ENCODE measurements at places on chromosomes 16 and 17.

GRCh38 chr16:79891458-79891857, 290.9 kb upstream of the MAF start:
- no peak for DNase-seq

DNA sequence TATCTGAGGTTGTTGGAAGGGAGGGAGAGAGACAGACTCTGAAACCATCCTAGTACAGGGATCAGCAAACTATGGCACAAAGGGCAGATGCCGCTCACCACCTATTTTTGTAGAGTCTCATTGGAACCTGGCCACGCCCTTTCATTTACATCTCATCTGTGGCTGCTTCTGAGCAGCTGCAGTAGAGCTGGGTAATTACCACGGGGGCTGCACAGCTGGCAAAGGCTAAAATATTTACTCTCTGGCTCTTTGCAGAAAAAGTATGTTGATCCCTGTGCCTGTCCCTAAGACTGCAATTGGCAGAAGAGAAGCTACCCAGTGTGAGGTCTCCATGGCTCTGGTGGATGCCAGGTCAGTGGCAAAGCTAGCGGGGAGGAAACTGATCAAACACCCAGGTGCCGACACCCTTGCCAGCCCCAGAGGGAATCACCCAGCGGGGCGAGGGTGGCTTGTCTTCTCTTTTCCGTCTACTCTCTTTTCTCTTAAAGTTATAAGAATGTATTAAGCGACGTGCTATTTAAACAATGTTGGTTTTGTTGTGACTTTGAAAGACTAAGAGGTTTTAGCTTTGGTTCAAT, 14.0 kb downstream of the CEP295NL start:
- no peak for DNase-seq

GRCh38 chr17:69086641-69087040, 25.9 kb upstream of the ABCA9 start:
- DNase-seq: no peak

GRCh38 chr17:35011671-35012216, 31.4 kb downstream of the LIG3 start:
- DNase-seq: no peak

GRCh38 chr16:57859331-57859730, 57.0 kb upstream of the KIFC3 start:
- DNase-seq: no peak

DNA sequence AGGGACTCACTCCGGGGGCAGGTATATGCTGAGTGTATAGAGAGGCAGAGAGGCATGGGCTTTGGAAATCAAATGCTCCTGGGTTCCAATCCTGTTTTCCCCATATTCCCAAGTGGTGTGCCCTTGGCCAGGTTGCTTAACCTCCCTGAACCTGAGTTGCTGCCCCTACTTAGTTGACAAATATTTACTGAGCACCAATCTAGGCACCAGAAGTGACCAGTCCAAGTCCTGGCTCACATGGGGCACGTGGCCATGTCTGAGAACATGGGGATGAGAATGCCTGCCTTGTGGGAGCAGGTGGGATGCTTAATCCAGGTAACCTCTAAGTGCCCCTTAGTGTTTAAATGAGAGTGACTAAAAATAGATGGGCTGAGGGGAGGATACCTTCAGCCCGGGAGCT, 4.2 kb downstream of the SOCS3 start:
- no peak for DNase-seq

DNA sequence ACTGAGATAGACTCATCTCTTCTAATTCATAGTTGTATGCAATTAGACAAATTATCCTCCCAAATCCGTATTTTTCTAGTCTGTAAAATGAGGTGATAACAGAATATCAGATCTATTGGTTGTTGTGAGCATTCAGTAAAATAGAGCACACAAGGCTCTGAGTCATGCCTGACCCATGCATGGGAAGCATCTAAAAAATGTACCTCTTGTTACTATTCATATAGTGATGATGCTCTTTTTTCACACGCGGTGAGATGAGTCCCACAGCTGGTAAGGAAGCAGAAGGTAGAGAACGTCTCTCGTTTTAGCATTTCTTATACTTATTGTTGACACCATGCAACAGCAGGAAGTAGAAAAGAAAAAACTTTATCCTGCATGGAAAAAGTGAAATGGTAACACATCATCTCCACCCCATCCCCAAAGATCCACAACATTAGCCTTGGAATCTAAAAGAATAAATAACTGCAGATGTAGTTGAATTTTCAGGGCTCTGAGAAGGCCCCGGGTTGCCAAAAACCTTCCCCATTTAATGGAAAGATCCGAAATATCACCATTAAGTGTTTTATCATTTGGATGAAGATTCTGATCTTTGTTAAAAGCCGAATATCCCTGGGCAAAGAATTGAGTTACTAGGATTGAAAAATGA, 215.6 kb downstream of the TMEM114 start:
- DNase-seq: no peak

DNA sequence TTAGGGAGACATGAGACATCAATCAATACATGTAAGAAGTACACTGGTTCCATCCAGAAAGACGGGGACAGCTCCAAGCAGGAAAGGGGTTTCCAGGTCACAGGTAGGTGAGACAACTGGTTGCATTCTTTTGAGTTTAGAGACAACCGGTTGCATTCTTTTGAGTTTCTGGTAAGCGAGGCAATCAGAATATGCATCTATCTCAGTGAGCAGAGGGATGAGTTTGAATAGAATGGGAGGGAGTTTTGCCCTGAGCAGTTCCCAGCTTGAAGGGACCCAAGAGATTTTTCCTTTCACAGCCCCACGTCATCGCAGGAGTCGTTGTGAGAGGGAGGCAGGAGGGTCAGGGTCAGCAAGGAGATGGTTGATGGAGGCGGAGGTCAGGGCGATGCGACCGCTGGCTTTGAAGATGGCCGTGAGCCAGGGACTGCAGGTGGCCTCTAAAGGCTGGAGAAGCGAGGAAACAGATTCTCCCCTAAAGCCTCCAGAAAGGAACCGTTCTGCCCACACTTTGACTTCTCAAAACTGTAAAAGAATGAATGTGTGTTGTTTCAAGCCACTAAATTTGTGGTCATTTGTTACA, 36.5 kb downstream of the IRF8 start:
- DNase-seq: no peak

GRCh38 chr16:82630688-82631087, 3.9 kb downstream of the CDH13 start:
- DNase-seq: no peak

- DNase-seq: no peak
Observed at GRCh38 chr16:11049396-11050059, 105.2 kb downstream of the CLEC16A start.

GRCh38 chr16:65421596-65421995, 299.7 kb upstream of the CDH11 start:
- DNase-seq: no peak

- DNase-seq: no peak
Observed at GRCh38 chr17:80180192-80180591, 10.4 kb downstream of the CARD14 start.

GRCh38 chr16:17273142-17273561, 197.6 kb downstream of the XYLT1 start:
- peak; percentile 3 for DNase-seq

- peak; percentile 99 for DNase-seq
Observed at GRCh38 chr17:47720754-47721533, 12.1 kb upstream of the TBX21 start.
